Activated CD8-positive, alpha-beta memory T cell treated with anti-CD3 and anti-CD28 coated beads for 1 hour (primary cell): ENCODE measurements at places on chromosomes 4 and X.

- no peak for DNase-seq
Observed at GRCh38 chr4:128649161-128649560, 160.3 kb upstream of the JADE1 start.

- DNase-seq, result no peak
Observed at GRCh38 chr4:93831716-93832496, 3.4 kb downstream of the ATOH1 start.

- no peak for DNase-seq
Observed at GRCh38 chr4:155632310-155632840, 34.3 kb upstream of the GUCY1A1 start.

DNA sequence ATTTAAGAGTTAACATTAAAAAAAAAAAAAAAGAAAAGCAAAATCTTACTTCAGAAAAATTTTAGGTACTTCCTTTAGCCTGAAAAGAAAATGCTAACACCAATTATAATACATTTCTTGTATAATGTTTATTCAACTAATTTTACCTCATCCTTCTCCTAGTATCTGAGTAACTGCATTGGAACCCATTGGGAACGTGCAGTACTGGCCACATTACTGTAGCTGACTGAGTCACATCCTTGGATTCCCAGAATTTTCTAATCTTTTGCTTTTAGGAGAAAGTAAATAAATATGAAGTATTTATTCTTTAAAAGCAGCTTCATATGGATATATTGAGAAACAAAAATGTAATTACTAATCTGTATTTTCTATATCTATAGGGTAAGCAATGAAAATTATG is 82.6 kb upstream of the SLITRK2 start:
- no peak for DNase-seq

DNA sequence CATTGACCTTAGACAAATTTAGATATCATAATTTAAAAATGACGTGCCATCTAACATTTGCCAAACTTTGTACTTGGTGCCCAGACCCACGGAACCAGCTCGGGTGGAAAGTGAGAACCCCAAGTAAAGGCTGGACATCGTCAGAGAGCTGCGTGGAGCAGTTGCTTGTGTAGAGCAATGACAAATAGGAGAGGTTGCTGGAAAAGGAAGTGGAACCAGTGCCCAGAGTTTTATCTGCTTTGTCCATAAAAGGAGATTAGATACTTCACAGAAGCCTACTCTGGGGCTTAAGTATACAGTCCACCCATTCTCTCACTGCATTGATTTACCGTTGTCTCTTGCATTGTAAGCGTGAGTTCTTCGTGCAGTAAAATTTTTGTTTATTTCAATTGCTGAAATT is 5.4 kb upstream of the TBC1D1 start:
- no peak for DNase-seq

GRCh38 chr4:74891037-74891436 is 41.9 kb upstream of the PARM1 start:
- DNase-seq, result no peak

DNA sequence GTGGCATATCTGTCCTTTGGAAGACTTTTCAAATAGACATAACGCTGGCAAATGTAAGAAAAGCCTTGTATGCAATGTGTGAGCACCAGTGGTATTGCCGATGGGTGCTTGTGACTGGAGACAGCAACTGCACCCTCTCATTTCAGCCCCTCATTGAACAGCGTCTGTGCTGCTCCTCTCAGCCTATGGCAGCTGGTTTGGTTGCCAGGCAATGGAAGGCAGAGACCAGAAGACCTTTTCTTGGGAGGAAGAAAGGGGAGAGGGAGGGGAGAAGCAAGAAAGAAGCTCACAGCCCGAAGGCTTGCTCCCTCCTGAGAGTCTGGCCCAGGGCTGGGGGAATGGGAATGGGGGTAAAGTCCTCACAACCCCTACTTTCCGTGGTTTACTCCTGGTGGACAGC is 20.2 kb downstream of the ZCCHC13 start:
- no peak for DNase-seq

GRCh38 chr4:102500352-102500695 is 835 bp upstream of the NFKB1 start:
- peak; percentile 19 for DNase-seq

DNA sequence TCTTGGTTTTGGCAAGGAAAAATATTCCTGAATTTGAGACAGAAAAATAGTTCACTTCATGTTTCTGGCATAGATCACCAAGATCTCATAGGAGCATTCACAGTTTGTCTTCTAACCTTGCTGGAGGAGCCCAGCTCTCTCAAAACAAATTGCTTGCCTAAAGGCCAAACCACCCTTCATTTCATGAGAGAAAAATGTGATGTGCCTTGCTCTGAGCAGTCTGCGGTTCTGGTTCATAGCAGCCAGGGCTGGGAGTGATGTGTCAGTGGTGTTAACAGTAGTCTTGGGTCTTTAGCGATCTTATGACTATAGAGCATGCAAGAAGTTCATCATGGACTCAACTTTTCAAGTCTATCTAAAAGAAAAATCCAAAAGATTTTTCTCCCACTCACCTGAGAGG is 183.3 kb downstream of the DCLK2 start:
- no peak for DNase-seq

GRCh38 chr4:21685911-21686310 is 262.7 kb downstream of the KCNIP4 start:
- DNase-seq, result no peak

- no peak for DNase-seq
Observed at GRCh38 chr4:161273607-161274006, 890.2 kb downstream of the FSTL5 start.

DNA sequence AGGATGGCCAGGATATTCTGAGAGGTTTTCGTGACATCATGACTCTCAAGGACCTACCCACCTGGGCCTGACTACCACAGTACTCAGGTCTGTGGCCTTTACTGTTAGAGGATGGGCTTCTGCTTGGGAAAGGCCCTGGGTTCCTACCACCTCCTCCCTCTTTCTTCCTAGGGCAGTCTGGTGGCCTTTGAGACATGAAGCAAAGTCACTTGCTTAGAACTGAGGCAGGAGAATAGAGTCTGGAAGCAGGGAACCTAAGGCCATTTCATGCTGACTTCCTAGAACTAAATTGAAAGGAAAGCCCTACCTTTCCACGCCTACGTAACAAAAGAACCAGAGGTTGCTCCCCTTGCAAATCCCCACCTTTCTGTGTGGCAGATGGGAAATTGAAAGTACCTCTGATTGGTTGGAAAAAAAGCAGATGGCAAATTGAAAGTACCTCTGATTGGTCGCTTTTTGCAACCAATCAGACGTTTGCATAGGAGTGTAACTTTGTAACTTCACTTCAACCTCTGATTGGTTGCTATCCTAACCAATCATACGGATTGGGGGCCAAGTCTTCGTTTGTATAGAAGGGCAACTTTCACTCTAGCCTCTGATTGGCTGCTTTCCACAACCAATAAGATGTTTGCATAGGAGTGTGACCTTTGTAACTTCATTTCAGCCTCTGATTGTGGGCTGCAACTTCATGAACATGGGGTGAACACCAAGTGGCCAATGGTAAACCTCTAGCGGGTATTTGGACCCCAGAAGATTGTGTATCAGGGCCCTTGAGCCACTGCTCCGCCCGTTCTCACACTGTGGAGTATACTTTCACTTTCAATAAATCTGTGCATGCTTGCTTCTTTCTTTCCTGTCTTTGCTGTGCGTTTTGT is 9.9 kb upstream of the AKAP14 start:
- DNase-seq, result no peak

DNA sequence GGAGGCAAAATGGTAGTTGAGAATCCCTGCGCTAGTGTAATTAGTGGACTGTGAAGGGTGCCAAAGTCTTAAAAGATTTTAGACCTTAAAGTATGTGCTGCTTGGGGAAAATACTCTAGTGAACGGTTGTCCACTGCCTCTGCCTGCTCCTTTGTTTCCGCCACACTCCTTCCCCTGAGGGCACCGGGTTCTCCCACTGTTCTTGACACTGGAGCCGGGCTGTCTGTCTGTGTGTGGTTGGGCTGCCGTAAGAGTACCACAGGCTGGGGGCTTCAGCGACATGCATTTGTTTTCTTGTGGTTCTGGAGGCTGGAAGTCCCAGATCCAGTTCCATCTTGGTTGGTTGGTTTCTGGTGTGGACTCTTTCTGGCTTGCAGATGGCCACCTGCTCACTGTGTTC is 76.2 kb downstream of the CLDN34 start:
- DNase-seq, result no peak

DNA sequence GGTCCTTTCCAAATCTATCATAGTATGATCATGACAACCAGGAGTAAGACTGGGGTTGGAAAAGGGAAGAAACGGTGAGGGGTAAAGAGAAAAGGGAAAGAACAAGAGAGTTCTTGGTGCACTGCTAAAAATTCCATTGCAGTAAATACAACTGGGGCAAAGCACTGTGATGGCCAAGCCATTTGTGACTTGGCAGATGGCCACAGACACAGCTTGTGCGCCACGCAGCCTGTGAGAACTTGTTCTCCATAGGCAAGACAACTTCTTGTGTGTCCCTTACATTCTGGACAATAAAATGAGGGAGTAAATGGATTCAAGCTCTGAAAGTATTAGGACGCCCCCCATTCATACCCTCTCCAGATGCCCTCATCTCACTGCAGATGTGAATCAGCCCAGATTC is 10.9 kb downstream of the MFAP3L start:
- DNase-seq, result no peak

GRCh38 chr4:11230866-11231265 is 197.8 kb downstream of the HS3ST1 start:
- DNase-seq, result no peak

GRCh38 chr4:106522839-106523238 is 154.3 kb upstream of the GIMD1 start:
- no peak for DNase-seq

- no peak for DNase-seq
Observed at GRCh38 chrX:8126092-8126491, 45.0 kb downstream of the VCX2 start.

GRCh38 chr4:112853662-112854256 is 195.7 kb upstream of the ANK2 start:
- no peak for DNase-seq

DNA sequence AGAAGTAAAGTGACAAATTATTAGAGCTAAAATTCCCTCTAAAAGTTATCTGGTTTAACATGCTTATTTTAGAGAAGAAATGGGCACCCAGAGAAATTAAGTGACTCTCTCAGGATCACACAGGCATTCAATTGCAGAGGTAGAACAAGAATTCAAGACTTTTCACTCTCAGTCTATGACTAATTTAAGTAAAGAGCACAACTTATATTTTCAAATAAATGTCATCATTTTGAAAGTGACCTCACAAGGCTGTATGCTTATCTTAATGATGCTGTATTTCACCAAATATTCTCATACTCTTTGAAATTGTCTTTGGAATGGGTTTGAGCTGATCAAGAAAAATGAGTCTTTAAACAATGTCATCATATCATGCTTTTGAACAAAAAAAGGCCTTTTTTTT is 15.3 kb downstream of the GPR174 start:
- no peak for DNase-seq

GRCh38 chr4:24547979-24548378 is 36.4 kb downstream of the DHX15 start:
- DNase-seq, result no peak

GRCh38 chr4:105461621-105462382 is 12.1 kb downstream of the PPA2 start:
- no peak for DNase-seq

- no peak for DNase-seq
Observed at GRCh38 chrX:15745179-15745578, 7.1 kb downstream of the CA5B start.

- DNase-seq, result no peak
Observed at GRCh38 chrX:40227125-40227524, 129.4 kb upstream of the BCOR start.

DNA sequence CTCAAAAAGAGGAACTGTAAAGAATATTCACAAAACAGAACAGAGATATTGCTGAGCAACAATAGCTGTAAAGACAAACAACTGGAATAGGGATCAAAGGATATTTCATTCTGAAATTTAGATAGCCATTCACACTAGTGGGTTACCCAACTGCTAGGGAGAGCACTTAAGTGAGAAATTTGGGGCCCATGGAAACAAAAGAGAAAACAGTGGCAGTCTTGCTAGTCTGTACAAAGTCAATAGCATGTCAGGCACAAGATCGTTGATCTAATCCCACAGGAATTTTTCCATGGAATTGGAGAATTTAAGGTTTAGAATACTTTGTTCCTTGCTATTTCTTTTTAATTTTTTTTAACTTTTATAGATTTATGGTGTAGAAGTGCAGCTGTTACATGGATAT is 467.0 kb downstream of the PCDH18 start:
- no peak for DNase-seq

DNA sequence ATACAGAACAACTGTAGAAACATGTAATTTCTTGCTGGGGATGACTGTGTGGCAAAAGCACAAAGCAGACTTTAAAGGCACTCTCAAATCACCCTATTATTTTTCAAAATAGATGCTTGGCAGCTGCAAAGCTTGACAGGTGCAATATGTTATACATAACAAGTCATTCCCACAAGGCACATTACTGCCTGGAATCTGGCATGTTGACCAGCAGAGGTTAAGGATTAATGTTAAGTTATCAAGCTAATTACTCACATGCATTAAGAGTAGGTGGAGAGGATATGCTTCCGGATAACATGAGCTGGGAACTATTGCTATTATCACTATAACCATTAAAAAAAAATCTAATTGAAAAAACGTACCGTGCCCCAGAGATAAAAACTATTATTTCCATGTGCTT is 17.8 kb downstream of the ANOS1 start:
- no peak for DNase-seq

DNA sequence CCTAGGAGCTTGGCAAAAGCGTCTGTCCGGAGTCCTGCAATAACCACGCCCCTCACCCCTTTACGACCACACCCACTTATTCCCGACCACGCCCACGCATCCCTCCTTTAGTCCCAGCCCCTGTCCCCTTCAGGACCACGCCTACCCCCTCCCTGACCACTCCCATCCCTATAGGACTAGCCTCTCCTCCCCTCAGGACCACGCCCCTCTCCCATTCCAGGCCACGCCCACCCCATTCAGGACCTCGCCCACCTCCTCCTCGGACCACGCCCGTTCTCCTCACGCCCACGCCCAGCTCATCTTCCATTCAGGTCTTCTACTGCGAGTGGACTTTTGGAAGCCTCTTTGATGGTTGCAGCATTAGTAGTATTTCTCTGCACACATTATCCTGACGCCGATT is 131.2 kb upstream of the STX18 start:
- no peak for DNase-seq

DNA sequence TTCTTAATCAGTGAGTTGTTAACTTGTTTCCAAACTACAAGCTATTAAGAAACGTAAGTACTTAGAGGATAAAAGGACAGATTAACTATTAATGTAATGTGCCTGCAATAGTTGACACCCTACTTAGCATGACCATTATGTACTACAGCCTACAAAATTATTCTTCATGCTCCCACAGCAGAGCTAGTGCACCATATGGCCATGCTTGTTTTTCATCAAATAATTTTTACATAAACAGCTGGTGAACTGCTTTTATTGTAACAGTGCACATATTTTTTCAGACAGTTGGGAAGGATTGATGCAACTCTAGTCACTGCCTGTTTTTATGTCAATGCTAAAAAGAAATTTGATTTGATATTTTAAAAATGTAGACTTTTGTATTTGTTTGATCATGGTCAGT is 10.2 kb upstream of the MAGEB10 start:
- no peak for DNase-seq

GRCh38 chr4:165668694-165669093 is 204.3 kb upstream of the TLL1 start:
- DNase-seq, result no peak
